GM12891 (cell line): ENCODE measurements at places on chromosomes 4 and X.

DNA sequence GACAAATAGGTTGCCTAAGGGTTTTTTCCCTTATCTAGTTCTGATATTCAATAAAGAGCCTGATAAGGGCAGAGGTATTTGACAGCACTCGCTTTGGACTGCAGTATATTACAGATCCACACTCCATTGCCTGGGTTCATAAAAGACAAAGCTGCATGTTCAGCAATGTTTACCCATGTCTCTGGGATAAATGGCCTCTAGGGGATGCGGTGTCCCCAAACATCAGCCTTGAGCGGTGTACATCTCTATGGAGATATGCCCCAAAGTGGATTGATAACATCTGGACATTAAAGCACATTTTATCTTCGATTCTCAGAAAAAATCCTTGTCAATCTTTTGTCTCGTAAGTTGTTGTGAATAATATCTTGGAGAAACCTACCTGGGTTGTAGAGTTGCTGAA lies 660.8 kb upstream of the AADAT start:
- no peak for DNase-seq

DNA sequence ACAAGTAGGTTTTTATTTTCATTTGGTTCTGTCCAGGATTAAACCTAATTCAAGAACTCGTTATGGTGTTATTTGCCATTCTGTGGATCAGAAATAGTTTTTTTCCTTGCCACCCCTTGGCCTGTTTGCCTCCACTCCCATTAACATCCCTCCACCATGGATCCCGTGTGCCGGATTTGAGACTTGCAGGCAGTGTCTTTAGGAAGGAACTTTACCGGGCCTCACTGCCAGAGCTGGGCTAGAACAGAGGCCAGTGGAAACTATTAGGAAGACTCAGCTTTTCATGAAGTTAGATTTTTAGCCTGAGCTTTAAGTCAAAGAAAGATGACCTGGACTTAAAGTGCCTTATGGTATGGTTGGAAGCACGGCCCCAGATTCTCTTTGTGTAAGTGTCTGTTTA lies 2.4 kb downstream of the KLHL2 start:
- no peak for DNase-seq

DNA sequence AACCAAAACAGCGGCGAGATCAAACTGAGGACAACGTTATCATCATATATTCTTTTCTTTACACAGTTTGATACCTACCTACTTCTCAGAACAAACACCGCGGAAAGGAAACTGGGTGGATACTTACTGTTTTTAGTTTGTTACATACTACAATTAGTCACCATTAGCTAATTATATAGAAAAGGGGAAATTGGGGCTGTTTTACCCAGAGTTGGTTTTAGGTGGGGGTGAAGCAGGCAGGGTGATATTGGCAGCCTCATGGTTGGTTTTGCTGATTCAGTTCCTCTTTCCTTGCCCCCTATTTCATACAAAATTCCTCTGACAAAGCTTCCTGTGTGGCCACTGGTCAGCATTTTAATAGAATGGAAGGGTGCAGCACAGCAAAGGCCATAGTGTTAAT lies 77.8 kb downstream of the SORBS2 start:
- DNase-seq: peak; percentile 20

GRCh38 chrX:149010853-149011224 lies 494.3 kb downstream of the IDS start:
- no peak for DNase-seq

- no peak for DNase-seq
These were observed 24.5 kb downstream of the RBBP7 start for GRCh38 chrX:16845686-16846085.

- no peak for DNase-seq
These were observed 49.0 kb downstream of the SH2D1A start for GRCh38 chrX:124395145-124395880.

DNA sequence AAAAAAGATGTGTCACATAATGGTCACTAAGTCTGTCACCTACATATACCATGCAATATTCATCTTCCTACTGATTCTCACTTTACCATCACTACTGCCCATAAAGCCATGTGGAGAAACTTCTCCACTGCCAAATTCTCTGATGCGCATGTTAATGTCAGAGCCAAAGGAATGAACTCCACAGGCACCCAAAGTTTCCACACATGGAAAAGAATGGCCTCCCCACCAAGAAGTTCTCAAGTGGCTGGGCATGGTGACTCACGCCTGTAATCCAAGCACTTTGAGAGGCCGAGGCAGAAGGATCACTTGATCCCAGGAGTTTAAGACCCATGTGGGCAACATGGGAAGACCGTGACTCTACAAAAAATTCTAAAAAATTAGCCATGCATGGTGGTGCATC lies 43.8 kb upstream of the UGDH start:
- DNase-seq: no peak

GRCh38 chrX:97446298-97446882 lies 562.7 kb downstream of the RPA4 start:
- DNase-seq: no peak

DNA sequence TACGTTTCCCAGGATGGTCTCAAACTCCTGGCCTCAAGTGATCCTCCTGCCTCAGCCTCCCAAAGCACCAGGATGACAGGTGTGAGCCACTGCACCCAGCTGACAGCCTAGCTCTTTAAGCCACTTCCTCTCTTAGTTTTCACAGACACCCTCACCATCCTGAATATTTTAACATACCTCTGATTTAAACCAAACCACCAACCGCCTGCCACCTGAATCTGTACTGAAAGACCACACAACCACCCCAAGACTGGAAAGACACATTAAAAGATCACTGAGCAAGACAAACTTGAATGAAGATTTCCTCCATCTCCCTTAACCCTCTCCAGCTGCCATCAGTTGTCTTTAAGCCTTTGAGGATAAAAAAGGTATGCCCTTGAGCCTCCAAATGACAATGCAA lies 110.6 kb downstream of the SH3KBP1 start:
- DNase-seq: no peak

GRCh38 chr4:76579596-76580375 lies 144.8 kb downstream of the SHROOM3 start:
- DNase-seq: no peak

GRCh38 chrX:77275392-77275791 lies 171.8 kb upstream of the FGF16 start:
- no peak for DNase-seq

DNA sequence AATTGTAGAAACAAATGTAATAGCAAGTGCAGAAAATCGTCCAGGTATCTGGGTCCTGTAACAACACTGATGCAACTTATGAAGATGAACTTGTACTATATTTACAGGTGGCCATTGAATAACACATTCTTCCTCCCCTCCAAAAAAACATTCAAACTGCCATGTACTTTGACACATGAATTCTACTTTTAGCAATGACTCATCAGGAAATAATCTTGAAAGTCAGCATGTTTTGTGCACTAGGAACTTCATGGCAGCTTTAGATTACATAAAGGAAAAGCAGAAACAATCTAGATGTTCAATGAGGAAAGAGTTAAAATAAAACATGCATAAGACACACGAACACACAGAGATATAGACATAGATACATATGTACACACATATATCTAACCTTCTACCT lies 2.5 kb downstream of the PABPC1L2A start:
- DNase-seq: no peak

DNA sequence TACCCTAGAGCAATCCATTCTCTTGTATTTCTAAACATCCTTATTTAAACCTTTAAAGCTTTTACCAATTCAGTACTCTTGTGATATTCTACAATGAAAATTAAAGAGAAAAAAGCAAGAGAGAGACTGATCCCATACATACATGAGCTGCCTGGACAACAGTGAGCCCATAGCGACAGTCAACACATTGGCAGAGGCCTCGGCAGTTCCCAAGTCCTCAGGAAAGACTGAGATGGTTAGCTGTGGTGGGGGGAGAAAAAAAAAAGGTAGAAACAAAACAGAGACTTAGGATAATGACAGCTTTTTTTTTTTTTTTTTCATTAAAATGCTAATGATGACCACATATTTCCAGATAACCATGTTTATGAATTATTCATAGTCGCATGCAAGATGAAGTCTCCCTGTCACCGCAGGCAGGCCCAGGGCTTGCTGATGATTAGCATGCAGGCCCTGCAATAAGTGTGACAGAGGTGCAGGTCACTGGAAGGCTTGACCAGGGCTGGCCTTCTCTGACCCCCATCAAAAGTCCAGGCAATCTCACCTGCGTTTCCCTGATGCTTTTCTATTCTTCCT lies 148.8 kb downstream of the APBB2 start:
- DNase-seq: no peak

GRCh38 chr4:8748236-8748575 lies 123.4 kb downstream of the HMX1 start:
- DNase-seq: no peak

DNA sequence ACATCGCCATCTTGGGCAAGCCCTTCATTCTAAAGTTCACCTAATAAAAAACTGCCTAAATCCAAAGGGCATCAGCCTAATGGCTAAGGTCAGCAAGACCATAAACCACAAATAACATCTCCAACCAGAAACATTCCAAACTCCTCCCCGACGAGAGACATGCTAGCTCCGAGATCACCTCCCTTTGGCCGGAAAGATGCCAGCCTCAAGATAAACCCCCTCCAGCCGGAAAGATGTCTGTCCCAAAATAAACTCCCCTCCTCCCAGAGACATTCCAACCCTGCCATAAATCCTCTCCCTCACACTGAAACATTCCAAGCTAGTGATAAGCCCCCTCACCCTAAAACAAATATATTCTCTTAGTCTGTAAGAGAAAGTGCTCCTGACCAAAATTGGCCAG lies 13.3 kb upstream of the DYNLT3 start:
- no peak for DNase-seq

- no peak for DNase-seq
These were observed 52.9 kb downstream of the TMEM150C start for GRCh38 chr4:82508806-82509428.

GRCh38 chr4:140296335-140297220 lies 76.9 kb upstream of the SCOC start:
- DNase-seq: no peak

GRCh38 chrX:48482526-48482925 lies 6.5 kb downstream of the FTSJ1 start:
- no peak for DNase-seq

DNA sequence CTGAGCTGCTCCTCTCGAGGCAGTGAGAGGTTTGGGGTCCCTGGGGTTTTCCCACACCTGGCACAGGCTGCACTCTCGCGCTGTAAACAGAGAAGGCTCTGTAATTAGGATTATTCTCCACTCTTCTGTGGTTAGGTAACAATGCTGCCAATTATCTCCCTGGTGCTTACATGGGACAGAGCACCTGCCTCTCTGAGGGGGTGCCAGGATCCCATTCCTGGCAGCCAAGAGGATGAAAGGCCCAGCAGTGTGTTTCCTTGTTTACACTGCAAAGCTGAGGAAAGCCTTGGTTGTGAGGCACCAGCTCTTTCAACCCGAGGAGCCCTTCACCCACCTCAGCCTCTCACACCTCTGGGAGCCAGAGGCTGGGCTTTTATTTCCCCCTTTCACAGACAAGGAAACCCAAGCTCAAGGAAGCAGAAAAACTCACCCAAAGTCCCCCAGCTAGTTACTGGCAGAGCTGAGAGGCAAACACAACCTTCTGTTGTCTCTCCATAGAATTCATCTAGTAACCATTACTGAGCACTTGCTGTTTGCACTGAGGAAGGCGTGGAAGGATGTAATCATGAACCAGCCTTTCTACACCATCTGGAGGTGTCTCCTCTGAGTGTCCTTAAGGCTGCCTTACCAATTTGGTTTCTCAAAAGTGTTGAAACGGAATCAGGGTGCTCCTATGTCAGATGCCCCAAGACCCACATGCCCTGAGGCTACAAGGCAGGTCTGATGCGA lies 39.7 kb upstream of the PROM1 start:
- no peak for DNase-seq

- no peak for DNase-seq
These were observed 32.6 kb downstream of the IL13RA1 start for GRCh38 chrX:118760025-118760424.

DNA sequence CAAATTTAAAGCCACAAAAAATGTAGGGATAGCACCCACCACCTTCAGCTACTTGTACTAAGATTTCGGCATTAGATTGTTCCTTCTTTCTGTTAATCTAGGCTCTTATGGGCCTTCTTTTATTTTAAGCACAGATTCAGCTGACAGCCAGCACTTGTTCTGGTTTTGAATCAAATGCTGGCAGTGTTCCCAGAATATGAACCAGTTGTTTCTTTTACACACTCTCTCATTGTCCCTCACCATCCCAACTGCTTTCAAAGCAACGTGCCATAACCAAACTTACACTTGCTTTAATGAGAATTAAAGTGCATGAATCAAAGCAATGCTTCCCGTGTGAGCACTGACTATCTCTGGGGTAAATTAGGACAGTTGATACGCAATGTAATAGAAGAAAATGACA lies 744.5 kb upstream of the FAM241A start:
- DNase-seq: no peak

DNA sequence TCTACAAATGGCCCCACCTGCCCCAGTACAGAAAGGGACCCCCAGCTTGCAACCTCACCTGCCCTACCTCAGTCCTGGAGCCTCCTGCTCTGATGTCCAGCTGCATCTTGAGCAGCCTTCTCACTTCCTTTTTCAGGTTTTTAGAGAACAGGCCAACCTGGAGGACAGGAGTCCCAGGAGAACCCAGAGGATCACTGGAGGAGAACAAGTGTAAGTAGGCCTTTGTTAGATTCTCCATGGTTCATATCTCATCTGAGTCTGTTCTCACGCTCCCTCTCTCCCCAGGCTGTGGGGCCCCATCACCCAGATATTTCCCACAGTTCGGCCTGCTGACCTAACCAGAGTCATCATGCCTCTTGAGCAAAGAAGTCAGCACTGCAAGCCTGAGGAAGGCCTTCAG lies 3.6 kb downstream of the MAGEA11 start:
- no peak for DNase-seq

- no peak for DNase-seq
These were observed 101.9 kb downstream of the CEP135 start for GRCh38 chr4:56050625-56051024.

DNA sequence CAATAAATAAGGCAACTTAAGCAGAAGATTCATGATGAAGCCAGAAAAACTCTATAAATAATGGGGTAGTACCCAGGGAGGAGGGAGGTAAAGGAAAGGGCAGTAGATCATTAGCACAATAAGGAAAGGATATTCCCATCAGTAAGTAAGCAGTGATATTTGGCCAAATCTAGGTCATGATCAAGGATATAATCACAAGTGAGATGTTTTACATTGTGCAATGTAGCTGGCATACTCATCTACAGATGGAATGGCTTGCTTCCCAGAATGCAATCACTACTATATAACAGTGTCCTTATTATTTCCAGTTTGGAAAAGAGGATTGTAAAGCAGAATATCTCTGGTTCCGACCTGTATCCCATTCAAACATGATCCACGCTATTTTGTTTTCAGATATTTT lies 483.4 kb downstream of the RPA4 start:
- DNase-seq: no peak

DNA sequence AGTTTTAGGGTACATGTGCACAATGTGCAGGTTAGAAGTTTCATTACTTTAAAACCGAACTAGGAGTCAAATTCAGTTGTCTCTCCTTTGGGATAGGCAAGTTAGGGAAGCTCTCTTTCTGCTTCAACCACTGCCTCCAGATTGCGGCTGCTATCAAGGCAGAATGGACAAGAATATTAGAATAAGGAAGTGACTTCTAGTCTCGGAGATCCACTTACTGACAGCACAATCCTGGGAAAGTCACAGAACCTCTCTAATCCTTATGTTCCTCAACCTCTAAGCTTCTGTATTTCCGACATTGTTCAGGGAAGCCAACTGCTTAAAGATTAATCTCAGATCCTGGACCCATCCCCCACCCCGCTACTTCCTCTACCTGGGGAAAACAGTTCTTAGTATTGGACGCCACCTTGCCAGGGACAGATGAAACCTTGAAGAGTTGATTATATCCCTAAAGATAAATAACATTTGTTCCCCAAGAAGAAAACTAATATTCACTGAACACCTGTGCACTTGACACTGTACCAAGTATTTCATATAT lies 2.1 kb downstream of the NUP62CL start:
- no peak for DNase-seq
